ENCODE measurements at places on chromosomes 1 and 21. TPM values are rescaled to one million over a fixed set of nuclear protein-coding genes. Genes with fewer than 3 reads are reported as not detected.

DNA sequence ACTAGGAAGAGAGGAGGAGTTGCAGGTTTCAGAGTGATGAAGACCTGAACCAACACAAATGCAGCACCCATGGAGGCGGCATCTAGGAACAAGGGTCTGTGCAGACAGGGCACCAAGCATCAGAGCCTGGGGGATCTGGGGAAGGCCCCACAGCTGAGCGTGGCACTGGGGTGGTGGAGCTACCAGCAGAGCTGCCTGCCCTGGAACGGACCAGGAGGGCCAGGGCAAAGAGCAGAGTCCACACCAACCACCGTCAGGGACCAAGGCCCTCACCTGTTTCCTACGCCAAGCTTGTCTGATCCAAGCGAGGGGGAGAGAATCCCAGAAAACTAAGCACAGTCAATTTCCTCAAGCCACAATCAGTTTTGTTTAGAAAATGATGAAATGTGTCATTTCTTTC is 79.0 kb upstream of the SYT6 start:
- DNase-seq, result no peak

DNA sequence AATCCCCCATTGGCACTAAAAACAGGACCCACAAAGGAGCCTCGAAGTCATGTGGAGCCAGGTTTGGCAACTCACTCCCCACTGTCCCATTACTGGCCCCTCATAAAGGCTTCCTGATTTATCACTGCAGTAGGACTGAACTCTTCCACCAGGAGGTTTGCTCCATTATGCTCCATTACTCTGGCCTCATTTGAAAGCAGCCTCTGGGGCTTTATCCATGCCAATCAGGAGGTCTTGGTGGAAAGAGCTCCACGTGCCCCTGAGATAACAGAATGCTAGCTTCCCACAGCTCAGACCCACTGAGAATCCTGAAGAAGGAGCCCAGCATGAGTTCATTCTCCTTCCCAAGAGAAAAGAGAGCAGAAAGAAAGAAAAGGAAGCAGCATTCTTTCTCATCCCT is 76.4 kb downstream of the HIVEP3 start:
- DNase-seq, result no peak

GRCh38 chr21:17612023-17612564 is 607 bp downstream of the BTG3 start:
- DNase-seq, result peak; percentile 21

- peak; percentile 70 for DNase-seq
Observed at GRCh38 chr1:21313203-21313885, 23.1 kb upstream of the ECE1 start.

GRCh38 chr1:83822208-83822607 is 176.7 kb downstream of the TTLL7 start:
- no peak for DNase-seq

GRCh38 chr1:94668528-94668927 is 127.0 kb upstream of the F3 start:
- no peak for DNase-seq

DNA sequence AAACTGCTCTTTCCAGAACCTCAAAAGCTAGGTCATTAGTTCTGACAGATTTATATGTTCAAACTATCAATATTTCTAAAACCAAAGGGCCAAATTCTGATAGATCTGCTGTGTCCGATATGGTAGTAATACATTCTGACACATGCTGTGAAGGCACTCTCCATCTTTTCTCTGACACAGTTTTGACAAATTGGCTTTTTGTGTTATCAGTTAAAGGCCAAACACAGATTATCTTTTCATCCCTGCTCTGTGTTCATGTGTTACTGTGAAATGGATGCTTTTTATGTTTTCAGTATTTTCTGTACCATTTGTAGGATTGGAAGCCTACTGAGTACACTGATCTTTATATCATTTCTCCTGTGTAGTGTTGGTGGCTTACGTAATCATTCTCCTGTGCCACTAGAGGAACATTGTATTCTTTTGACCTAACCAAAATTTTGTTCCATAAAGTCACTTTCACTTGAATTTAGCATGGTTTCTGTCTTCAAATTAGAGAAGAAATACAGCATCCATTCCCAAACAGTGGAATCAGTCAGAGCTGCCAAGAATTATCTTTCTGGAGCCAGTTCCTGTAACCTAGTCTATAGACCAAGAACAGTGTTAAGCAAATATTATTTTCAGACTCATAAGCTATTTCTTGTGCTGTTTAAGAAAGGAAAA is 137.2 kb downstream of the ADGRL2 start:
- DNase-seq, result no peak

- DNase-seq, result no peak
Observed at GRCh38 chr1:235357485-235358373, 9.5 kb upstream of the TBCE start.

The MFAP2 gene
- 25.6 TPM for total RNA-seq

Measured in lung microvascular endothelial cell (primary cell).